ENCODE measurements at places on chromosomes 5 and 9. TPM values are rescaled to one million over a fixed set of nuclear protein-coding genes. Genes with fewer than 3 reads are reported as not detected.

Gene PCDHA12
- 0.18 TPM for total RNA-seq

Gene MLANA
- total RNA-seq: not detected

DNA sequence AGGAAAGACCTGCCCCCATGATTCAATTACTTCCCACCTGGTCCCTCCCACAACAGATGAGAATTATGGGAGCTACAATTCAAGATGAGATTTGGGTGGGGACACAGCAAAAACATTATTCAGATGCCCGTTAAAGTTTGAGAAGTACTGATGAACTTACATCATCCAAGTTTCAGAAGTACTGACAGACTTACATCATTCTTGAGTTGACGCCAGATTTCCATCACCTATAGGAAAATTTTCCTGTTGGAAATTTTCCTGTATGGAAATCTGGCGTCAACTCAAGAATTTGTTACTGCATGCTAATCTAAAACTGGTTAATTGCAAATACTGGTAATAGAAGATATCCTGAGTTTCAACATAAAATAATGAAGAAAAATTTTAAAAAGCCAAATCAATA, 975.9 kb downstream of the MAT2B start:
- DNase-seq: no peak

GRCh38 chr9:17075758-17076485, 58.9 kb upstream of the CNTLN start:
- no peak for DNase-seq

Measured in right lobe of liver (tissue), 6 donors.